ENCODE measurements at places on chromosomes 7 and 10. TPM values are rescaled to one million over a fixed set of nuclear protein-coding genes. Genes with fewer than 3 reads are reported as not detected.

Gene ARMC3
- not detected for total RNA-seq

Gene KLF14
- not detected for total RNA-seq

Gene SAMD9L
- total RNA-seq, result 2.7 TPM

Gene LFNG
- 1.2 TPM for total RNA-seq

Gene SLC26A4
- total RNA-seq, result 0.74 TPM

Gene SUV39H2
- 17.5 TPM for total RNA-seq

Gene GDF2
- not detected for total RNA-seq

Gene PVRIG
- total RNA-seq, result not detected

Measured in bronchus fibroblast of lung (primary cell).